NCI-H2081 treated with DMSO at 0.1 percent for 48 hours (cell line): ENCODE measurements at places on chromosomes 6 and 20.

DNA sequence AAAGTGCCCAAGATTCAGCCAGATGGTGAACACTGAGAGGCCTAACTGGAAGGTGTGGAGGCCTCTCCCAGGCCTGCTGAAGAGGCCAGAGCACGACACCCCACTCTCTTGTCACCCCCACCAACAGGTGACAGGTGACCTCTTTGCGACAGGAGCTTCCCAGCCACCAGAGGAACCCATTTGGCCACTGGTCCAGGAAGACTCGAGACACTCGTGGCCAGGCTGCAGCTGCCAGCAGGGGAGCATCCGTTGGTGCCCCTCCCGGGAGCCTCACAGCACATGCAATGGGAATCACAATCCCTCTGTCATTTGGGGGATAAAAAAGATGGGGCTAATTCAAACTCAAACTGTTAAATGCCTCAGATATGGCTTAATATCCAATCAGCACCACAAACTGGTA is 163.4 kb downstream of the INSM1 start:
- no peak for DNase-seq

DNA sequence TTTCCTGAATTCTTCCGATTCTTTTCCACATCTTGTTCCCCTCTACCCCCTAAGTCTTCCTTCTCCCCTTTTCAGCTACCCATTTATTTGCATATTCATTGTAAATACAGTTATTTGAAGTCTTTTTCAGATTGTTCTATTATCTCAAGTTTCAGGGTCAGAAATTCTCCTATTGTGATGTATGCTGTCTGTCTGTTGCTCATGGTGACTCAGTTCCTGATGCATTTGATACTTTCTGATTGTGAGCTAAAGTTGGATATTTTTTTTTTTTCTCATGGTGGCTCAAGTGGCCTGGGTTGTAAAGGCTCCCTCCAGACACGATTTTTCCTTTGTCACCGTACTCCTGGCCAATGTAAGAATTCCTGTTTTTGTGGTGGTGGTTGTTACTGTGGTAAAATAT is 4.9 kb upstream of the PI16 start:
- no peak for DNase-seq

DNA sequence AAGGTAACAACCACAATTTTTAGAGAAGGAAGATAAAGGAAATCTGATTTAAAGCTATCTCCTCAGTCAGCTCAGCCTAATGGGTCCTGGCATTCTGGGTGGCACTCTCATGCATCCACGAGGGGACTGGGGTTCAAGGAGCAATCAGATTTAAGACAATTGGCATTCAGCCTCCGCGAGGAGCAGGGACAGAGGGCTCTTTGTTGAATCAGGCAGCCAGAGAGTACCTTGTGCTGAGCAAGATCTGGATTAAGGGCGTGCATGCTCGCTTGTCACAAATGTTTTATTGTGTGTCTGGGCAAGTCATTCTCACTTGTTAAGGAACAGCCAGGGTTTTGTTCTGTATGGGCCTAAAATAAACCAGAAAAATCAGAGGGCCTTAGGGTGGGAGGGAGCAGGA is 475.3 kb upstream of the NRSN1 start:
- DNase-seq: no peak

- DNase-seq: no peak
These were observed 451 bp downstream of the DNAJC5 start for GRCh38 chr20:63895202-63895951.

GRCh38 chr6:98576791-98577190 is 257.6 kb upstream of the POU3F2 start:
- DNase-seq: no peak

DNA sequence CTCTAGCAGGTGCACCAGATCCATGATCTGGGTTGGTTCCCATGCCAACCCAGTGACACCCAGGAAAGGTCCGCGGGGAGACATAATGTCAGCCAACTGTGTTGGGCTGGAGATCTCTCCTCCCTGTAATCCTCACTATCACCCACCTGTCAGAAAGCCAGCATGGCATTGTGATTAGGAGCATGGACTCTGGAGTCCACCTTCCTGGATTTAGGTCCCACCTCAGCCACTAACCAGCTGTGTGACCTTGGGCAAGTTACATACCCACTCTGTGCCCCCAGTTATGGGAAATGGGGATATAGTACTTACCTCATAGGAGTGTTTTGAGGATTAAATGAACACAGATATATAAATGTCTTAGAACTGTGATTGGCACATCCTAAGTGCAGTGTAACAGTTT is 97.9 kb downstream of the ZDHHC14 start:
- no peak for DNase-seq

- no peak for DNase-seq
These were observed 16.1 kb downstream of the MYLK4 start for GRCh38 chr6:2734488-2735166.

DNA sequence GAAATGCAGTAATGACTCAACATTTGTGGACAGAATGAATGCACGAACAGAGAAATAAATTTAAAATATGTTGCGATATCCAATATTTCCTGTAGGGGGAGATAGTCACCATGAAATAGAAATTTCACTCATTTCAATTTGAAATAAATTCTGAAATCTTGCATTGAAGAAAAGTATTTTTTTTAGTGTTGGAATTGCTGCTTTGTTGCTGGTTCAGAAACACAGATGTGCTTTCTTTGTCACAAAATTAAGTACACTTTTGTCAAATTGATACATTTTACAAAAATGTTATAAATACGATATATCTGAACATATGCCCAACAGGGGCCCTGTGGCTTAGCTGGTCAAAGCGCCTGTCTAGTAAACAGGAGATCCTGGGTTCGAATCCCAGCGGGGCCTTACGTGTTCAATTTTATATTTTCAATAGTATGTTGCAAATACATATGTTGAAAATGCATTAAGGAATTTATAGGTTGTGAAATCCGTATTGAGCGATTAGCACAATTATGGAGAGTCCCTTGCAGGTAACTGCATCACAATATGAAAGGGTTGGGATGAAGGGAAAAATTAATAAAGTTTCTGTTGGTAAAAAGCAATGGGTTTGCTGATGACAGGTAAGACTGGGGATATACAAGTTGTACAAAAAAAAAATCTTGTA is 85.4 kb upstream of the PRSS16 start:
- DNase-seq: peak; percentile 19
